Iris pigment epithelial cell (primary cell): ENCODE measurements at places on chromosomes 7 and 10.

DNA sequence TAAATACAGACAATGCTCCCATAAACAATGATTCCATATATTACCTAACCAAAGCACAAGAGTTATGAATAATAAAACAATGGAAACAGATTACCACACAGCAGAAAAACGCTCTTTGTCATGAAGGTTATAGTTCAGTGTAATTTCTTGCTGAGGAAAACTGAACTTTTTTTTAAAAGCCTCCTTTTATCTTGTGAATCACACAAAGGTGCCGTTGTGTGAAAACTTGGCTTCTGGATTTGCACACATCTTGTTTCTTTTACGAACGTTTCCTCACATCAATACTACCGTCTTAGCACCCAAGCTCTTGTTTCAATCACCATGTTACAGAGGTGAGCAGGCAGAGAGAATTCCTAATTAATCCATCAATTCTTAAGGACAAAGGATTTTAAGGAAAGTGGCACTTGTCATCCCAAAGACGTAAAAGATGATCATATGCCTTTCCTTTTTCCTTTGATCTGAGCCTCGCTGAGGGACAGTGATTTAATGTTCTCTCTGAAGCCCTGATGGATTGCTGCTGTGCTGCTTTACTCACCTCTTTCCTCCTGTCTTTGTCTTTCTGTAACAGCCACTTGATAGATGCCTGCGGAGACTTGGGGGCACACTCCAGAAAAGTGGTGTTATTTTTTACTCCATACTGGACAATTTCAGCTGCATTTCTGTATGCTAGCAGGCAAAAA lies 110.1 kb downstream of the CD36 start:
- DNase-seq, result peak; percentile 21

DNA sequence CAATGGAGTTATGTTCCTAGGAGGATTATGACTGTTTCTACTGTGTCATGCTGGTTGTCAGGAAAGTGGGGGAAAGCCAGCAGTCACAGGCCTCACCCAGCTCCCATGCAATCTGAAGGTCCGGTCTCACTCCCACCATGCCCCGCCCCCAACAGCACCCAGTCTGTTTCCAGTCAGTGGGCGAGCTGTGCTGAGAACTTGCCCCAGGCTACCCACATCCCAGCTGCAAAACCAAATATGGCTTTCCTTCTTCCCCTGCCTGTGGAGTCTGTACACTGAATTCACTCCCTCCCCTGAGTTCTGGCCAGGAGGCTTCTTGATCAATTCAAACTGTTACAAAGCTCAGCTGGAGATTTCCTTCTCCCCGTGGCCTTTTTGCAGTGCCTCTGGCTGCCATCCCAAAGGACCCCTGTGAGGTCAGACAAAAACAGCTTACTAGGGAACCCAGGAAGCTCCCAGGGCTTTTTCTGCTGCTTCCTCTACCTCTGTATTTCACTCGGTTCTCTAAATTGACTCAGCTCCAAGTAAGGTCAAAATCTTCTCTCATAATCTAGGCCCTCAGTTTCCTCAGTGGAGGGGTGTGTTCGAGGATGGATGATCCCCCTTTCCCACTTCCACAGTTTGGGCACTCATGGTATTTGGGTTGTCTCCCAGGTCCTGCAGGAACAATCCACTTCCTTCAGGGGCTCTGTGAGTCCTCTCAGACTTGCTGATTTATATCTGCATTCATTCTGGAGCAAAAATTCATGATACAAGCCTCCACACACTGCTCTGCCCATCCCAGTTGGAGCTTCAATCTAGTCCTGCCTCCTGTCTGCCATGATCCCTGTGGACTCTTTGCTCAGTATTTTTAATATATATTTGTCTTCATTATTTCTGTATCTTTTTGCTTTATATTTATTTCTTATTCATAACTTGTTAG lies 205.5 kb downstream of the SEMA3D start:
- no peak for DNase-seq

GRCh38 chr7:80999771-81000170 lies 80.9 kb upstream of the SEMA3C start:
- DNase-seq, result no peak

GRCh38 chr10:32347363-32348022 lies 535 bp upstream of the EPC1 start:
- no peak for DNase-seq

- no peak for DNase-seq
Measured at GRCh38 chr10:7340179-7340874, 70.5 kb downstream of the SFMBT2 start.

DNA sequence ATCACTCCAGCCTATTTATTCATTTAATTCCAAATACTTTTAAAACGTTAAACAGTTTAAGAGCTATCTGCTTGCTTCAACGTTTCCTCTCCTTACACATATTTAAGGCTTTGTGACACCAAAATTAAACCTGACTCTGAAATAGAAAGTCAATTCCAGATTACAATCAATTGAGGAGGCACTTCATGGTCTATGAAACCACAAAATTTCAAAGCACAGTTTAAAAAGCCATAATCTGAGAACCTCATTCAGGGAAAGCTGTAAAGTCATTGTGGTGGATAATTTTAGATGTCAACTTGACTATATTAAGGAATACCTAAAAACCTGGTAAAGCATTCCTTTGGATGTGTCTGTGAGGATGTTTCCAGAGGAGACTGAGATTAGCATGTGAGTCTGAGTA lies 6.2 kb downstream of the SNX13 start:
- DNase-seq, result no peak
